ENCODE measurements at places on chromosomes 7 and 10.

- DNase-seq: no peak
Observed at GRCh38 chr10:29389935-29390334, 101.1 kb downstream of the LYZL1 start.

GRCh38 chr7:77427996-77428603 is 12.0 kb upstream of the GSAP start:
- DNase-seq: no peak

DNA sequence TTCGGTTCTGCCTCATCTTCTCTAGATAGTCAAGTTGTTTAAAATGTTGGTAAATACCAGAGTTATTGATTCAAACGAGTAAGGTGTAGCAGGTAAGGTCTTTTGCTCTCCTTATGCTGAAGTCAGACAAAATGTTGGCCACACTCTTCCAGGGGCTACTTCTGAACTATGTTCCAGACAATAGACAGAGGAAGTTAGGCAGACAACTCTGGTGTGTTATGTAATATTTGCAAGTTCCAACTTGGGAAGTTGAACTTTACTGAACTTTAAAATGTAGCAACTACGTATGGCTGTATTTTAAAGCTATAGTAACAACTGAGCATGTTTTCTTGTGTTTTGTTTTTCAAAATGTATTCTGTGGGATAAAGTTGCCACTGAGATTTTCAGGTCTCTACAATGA is 125.7 kb upstream of the NEBL start:
- no peak for DNase-seq

GRCh38 chr10:122490786-122491680 is 29.7 kb downstream of the HTRA1 start:
- DNase-seq: no peak

GRCh38 chr10:68218786-68219185 is 13.1 kb downstream of the ATOH7 start:
- DNase-seq: no peak
